Aorta (tissue), 5 donors: ENCODE measurements at places on chromosomes 7 and 10. TPM values are rescaled to one million over a fixed set of nuclear protein-coding genes. Genes with fewer than 3 reads are reported as not detected.

GRCh38 chr10:63576501-63576900 lies 55.3 kb downstream of the REEP3 start:
- H3K4me1 ChIP-seq: peaks cover 4% of the 10 kb centered on the region
- no peaks in the 10 kb centered on the region for H3K27me3 ChIP-seq
- peak overlapping the region; percentile 87 for H3K27ac ChIP-seq
- no peak overlapping the region for H3K4me3 ChIP-seq
- DNase-seq: no peak

DNA sequence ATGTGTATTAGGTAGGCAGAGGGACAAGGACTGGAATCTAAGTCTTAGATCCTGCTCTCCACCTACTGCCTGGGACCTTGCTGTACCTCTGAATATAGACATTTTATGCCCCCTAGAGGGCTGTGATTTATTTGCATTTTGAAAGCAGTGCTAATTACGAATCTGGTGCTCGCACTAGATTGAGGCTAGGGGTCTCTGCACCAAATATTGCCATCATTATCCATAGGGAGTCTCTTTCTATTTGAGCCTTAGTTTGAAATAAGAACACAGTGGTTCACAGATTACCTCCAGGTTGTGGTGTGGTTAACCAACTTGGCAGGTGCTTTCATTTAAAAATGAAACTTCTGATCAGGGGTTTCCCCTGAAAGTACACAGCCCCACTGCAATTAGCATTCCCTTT lies 41.8 kb downstream of the CNNM1 start:
- DNase-seq: no peak
- no peak overlapping the region for H3K4me3 ChIP-seq
- H3K27ac ChIP-seq: no peak overlapping the region
- no peaks in the 10 kb centered on the region for H3K36me3 ChIP-seq

DNA sequence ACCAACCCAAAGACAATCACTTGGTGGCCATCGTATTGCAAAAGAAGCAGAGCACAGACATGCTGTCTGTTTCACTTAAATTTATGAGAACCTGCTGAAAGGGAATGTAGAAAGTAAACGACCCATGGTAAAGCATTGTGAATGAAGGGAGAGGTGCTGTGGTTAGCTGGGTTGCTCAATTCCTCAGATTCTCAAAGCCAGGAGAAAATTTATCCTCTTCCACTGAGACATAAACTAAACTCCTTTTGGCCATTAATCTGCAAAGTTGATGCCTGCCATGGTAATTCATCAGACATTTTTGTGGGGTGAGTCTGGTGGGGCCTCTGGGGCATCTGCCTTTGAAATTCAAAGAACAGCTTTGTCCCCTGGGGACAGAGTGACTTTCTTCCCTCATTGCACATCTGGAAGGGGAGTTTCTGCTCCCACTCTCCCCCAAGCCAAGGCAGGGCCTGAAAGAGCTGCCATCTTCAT lies 951.0 kb downstream of the LRMDA start:
- H3K4me3 ChIP-seq: no peak overlapping the region
- no peaks in the 10 kb centered on the region for H3K4me1 ChIP-seq
- no peaks in the 10 kb centered on the region for H3K27me3 ChIP-seq
- no peaks in the 10 kb centered on the region for H3K36me3 ChIP-seq

GRCh38 chr10:97483506-97483905 lies 14.7 kb downstream of the MMS19 start:
- no peak overlapping the region for H3K4me3 ChIP-seq
- H3K4me1 ChIP-seq: peaks cover 2% of the 10 kb centered on the region
- no peaks in the 10 kb centered on the region for H3K27me3 ChIP-seq
- no peak for DNase-seq

- no peak for DNase-seq
- no peaks in the 10 kb centered on the region for H3K27me3 ChIP-seq
- H3K4me1 ChIP-seq: no peaks in the 10 kb centered on the region
- no peak overlapping the region for H3K27ac ChIP-seq
- no peaks in the 10 kb centered on the region for H3K36me3 ChIP-seq
These were observed 35.5 kb downstream of the VOPP1 start for GRCh38 chr7:55536619-55537457.

DNA sequence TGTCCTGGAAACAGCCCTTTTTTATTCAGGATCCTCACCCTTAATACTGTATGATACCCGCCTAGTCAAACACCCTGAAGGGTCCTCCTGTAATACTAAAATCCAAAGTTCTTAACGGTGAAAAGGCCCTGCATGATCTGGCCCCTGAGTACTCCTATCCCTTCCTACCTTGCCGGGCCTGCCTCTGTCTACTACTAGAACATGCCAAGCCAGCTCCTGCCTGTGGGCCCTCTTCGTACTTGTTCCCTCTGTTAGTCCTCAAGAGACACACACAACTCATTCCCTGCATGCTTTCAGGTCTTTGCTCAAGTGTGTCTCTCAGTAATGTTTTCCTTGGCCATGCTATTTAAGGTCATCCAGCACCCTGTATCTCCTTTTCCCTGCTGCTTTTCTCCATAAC lies 5.0 kb upstream of the WAPL start:
- no peak overlapping the region for H3K27ac ChIP-seq
- H3K4me3 ChIP-seq: no peak overlapping the region
- no peaks in the 10 kb centered on the region for H3K4me1 ChIP-seq
- no peak for DNase-seq

- peaks cover 17% of the 10 kb centered on the region for H3K36me3 ChIP-seq
- no peaks in the 10 kb centered on the region for H3K4me1 ChIP-seq
- DNase-seq: no peak
- no peak overlapping the region for H3K27ac ChIP-seq
These were observed 20.4 kb downstream of the MKRN1 start for GRCh38 chr7:140458916-140459315.

DNA sequence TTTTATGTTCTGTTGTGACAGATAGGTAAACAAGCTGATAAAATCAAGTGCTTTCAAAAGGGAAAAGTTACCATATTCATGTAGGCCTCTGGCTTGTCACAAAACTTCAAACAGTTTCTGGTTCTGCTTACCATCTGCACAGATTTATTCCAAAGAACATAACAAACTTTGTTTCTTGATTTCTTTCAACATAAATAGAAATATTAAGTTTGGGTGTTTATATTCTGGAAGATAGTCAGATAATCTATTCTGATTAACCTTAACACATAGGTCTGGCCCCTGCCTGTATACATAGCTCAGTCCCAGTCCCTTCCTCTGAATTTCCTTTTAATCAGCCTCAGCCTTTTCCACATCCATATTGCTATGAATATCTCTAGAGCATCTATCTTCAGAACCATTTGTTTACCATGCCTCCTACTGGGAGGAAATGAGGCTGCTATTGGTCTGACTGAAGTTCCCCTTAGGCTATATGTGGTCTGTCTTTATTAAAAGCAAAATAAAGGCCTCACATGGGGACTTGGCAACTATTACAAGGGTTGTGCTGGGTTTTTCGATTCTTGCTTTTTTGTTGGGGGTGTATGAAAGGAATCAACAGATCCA lies 319.0 kb downstream of the HPSE2 start:
- H3K27me3 ChIP-seq: no peaks in the 10 kb centered on the region
- H3K27ac ChIP-seq: no peak overlapping the region
- no peak for DNase-seq
- no peak overlapping the region for H3K4me3 ChIP-seq

DNA sequence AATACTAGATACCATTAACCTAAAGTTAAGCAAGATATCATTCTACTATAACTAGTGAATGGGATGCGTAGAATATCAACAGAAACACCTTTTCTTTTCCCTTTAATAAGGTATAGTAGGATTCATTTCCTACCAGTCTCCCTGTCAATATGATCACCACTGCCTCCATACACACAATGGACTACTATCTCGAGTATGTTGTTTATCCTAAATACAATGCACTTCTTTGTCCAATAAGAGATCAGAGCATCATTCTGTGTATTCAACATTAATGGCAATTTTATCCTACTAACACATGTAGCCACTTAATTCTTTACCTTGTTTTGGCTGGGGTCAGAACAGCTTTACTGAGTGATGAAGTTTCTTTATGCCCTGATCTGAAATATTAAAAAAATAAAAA lies 276.3 kb downstream of the TFEC start:
- no peaks in the 10 kb centered on the region for H3K36me3 ChIP-seq
- H3K27me3 ChIP-seq: no peaks in the 10 kb centered on the region
- H3K27ac ChIP-seq: no peak overlapping the region
- no peaks in the 10 kb centered on the region for H3K4me1 ChIP-seq

DNA sequence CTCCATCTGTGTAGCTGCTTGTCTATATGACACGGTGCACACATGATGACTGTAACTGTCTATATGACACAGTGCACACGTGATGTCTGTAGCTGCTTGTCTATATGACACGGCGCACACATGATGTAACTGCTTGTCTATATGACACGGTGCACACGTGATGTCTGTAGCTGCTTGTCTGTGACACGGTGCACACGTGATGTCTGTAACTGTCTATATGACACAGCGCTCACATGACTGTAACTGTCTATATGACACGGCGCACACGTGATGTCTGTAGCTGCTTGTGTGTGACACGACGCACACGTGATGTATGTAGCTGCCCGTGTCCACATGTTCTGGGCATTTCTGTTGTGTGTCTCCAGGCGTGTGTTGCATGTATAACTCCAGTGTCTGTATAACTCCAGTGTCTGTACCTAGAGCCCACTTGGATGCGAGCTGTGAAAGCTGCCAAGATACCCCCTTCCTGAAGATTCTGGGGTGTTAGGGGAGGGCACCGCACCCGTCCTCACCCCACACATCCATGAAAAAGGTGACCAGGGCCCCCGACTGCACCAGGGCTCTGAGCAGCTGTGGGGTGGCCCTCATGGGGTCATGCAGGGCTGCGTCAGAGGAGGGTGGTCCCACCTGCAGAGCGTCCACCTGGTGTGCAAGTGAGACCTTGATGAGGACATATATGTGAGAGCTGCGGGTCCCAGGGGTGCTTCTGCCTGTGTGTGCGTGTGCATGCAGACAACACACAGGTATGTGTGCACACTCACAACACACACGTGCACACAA lies 137.9 kb downstream of the ELFN1 start:
- no peaks in the 10 kb centered on the region for H3K27me3 ChIP-seq
- H3K4me1 ChIP-seq: no peaks in the 10 kb centered on the region
- H3K36me3 ChIP-seq: no peaks in the 10 kb centered on the region
- H3K27ac ChIP-seq: no peak overlapping the region
- peak; percentile 20 for DNase-seq
- no peak overlapping the region for H3K4me3 ChIP-seq

- no peak overlapping the region for H3K27ac ChIP-seq
- no peaks in the 10 kb centered on the region for H3K36me3 ChIP-seq
- H3K27me3 ChIP-seq: no peaks in the 10 kb centered on the region
- no peak overlapping the region for H3K4me3 ChIP-seq
These were observed 324.7 kb downstream of the ADARB2 start for GRCh38 chr10:1412531-1413189.

DNA sequence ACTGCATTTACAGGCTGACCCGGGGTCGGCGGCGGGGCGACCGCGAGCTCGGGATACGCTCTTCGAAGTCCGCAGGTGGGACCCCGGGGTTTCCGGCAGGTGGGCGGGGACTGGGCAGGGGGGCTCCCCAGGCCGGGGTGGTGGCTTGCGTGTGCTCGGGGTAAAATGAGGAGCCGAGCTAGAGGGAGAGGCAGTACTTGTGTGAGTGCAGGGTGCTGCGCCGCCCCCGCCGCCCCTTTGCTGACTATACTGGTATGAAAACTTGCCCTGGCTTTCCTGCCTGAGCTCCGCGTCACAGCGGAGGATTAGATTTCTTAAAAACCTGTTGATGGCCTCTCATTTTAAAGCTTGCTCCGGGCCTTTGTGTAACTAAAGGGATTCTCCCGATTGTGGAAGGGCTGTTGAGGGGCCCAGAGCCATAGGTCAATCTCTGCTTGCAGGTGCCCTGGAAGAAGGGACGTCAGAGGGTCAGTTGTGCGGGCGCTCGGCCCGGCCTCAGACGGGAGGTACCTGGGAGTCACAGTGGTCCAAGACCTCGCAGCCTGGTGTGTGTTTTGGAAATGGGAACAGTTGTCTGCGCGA lies 488 bp downstream of the ARMC10 start:
- peak overlapping the region; percentile 73 for H3K27ac ChIP-seq
- peak overlapping the region; percentile 60 for H3K4me3 ChIP-seq
- no peaks in the 10 kb centered on the region for H3K36me3 ChIP-seq
- H3K4me1 ChIP-seq: no peaks in the 10 kb centered on the region
- no peaks in the 10 kb centered on the region for H3K27me3 ChIP-seq
- DNase-seq: peak; percentile 88

DNA sequence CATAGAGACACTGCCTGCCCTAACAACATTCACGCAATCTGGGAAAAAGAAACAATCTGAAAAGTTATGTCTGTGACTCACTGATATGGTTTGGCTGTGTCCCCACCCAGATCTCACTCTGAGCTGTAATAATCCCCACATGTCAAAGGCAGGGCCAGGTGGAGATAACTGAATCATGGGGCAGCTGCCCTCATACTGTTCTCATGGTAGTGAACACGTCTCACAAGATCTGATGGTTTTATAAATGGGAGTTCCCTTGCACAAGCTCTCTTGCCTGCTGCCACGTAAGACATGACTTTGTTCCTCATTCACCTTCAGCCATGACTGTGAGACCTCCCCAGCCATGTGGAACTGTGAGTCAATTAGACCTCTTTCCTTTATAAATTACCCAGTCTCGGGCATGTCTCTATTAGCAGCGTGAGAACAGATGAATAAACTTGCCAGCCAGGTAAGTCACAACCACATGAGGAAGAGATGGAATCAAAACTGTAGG lies 341.5 kb upstream of the AOAH start:
- no peak overlapping the region for H3K27ac ChIP-seq
- H3K27me3 ChIP-seq: no peaks in the 10 kb centered on the region
- no peak for DNase-seq
- no peaks in the 10 kb centered on the region for H3K4me1 ChIP-seq
- no peaks in the 10 kb centered on the region for H3K36me3 ChIP-seq
- no peak overlapping the region for H3K4me3 ChIP-seq

GRCh38 chr7:157056246-157056645 lies 45.8 kb upstream of the MNX1 start:
- H3K27ac ChIP-seq: no peak overlapping the region
- no peak for DNase-seq
- H3K4me3 ChIP-seq: no peak overlapping the region
- H3K27me3 ChIP-seq: no peaks in the 10 kb centered on the region
- H3K4me1 ChIP-seq: no peaks in the 10 kb centered on the region

DNA sequence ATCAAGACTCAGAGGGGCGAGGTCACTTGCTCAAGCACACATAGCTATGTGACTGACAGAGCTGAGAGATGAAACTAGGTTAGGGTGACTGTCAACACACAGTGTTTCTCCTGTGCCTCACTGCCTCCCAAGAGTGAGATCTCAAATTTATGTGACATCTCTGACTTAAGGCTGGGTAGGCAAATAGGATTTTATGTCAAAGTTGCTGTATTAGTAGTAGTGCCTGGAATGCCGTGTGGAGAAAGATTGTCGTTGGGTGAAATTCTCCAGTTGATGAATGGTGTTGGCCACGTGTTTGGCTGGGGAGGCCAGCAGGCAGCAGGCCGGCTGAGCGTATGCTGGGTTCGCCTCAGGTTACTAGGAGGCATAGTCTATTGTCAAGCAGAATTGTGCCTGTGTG lies 148.3 kb upstream of the BMPER start:
- H3K27me3 ChIP-seq: no peaks in the 10 kb centered on the region
- no peak for DNase-seq
- no peaks in the 10 kb centered on the region for H3K4me1 ChIP-seq
- H3K4me3 ChIP-seq: no peak overlapping the region
- no peaks in the 10 kb centered on the region for H3K36me3 ChIP-seq

Gene HTRA1
- 386 TPM for total RNA-seq

Gene PRRT4
- 0.23 TPM for total RNA-seq

Gene C10orf53
- total RNA-seq: not detected

Gene SPDYE16
- 0.16 TPM for total RNA-seq

Gene TRPV5
- not detected for total RNA-seq

Gene ANKRD30A
- not detected for total RNA-seq

Gene TMEM273
- 20.0 TPM for total RNA-seq

Gene ITIH5
- total RNA-seq: 45.0 TPM
